AG08395 (cell line): ENCODE measurements at places on chromosomes 3 and 15.

DNA sequence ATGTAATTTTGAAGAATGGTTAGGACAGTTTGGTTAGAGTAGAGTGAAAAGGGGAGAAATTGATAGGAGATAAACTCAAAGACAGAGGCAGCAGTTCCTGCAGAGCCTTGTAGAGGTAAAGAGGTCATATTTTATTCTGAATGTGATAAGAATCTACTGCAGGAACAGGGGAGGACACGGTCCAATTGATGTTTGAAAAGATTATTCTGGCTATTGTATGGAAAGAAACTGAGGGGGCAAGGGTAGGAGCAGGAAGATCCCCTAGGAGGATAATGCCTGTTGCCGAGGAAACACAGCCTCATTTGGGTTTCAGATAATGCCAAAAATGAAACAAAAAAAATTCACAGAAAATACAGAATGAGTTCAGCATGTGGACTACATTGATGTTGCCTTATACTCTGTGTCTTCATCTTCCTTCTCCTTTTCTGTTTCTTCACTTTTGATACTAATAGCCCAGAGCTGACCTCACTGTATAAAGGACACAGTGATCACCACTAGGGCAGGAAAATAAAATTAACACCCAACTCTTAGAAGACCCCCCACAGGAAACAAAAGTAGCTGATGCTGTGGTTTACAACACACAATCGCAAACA, 454.6 kb upstream of the UBE2E2 start:
- DNase-seq: no peak

DNA sequence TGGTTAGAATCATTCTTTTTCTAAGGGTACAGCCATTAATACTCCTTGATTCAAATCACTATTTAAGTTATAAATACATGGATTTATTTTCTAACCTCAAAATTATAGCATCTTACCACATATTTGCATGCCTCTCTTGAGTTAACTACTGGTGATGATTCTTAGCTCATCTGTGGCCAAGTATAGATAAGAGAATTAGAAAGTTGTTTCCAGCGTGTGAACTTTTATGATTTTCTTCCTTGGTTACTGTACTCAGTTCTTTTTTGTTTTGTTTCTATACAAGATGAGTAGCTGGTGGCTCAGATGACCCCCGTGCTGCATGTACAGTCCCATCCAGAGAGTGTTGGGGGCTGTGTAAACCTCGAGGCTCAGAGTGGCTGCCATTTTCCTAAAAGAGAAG, 124.6 kb downstream of the IGF1R start:
- DNase-seq: no peak

DNA sequence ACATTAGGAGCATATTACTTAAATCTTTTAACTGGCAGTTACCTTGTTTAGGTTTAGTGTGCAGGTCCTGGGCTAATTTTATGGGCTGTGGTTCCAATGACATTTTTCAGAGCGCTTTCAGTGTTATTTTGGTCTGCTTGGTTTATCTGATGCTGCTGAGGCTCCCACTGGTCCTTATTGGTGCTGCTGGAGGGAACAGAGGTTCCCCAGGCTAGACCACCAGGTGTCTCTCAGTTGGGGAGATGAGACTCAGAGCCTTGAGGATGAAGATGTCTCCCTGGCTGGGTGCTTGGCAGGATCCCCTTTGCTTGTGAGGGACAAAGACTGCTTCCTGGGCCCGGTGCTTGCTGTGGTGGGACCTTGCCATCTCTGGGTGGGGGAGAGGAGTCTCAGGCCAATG, 28.3 kb upstream of the TASOR start:
- no peak for DNase-seq

- no peak for DNase-seq
Measured at GRCh38 chr15:69983696-69984265, 113.9 kb downstream of the TLE3 start.

DNA sequence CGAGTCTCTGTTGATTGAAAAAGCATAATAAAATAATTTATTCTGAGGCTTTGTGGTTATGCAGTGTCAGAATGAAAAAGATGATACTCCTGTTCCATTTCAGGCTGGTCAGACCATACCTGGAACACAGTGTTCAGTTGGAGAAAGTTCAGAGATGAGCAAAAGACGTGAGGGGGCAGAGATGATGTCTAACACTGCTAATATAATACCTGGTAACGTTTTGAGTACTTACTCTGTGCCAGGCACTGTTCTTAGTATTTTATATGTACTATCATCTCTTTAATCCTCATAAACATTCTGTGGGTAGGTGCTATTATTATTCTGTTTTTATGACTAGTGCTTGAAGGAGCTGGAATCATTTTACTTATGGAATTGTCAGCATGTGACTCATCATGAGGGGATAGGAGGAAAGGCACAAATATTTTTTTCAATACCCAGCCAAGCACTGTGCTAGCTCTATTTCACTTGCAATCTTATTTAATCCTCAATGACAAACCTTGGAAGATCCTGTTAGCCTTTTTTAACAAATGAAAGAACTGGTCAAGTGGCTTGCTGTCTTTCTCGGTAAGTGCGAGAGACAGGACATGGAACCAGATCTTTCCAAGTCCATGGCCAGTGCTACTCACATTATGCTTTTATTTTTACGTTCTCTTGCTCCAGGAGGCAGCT, 31.8 kb downstream of the IQGAP1 start:
- peak; percentile 76 for DNase-seq

- no peak for DNase-seq
Measured at GRCh38 chr3:127426444-127427153, 138.8 kb upstream of the PRR20G start.

DNA sequence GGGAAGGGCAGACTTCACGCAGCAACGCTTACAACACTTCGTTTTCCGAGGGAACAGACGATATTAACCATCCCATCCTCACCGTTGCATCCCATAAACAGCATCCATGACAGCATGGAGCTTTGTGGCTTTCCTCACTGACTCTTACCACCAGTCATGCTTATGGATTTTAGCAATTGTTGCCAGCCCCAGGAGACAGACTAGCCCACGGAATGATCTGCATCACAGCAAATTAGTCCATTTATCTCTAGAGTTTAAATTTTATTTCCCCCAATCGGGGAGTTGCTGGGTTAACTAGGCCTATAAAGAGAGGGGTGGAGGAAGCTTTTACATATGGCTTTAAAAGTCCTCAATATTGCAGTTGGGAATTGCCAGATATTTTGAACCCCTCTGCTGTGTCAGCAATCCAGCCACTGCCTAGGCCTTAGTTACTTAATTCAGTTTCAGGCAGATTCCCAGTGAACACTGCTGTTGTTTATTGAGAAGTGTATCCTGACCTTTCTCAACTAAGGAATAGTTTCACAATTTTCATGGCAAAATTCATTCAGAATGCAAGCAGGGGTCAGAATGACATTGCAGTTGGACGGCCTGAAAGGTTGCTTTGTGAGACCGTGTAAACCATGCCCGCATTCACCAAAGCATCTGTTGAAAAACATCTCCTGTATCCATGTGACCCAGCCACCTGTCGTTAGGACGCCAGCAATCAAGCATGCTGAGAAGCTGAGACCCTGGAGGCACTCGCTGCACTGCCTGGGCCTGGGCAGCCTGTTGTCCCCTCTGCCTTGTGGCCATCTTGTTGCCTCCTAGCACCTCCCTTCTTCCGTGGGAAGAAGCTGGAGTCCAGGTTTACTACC, 397.4 kb upstream of the TPM1 start:
- DNase-seq: peak; percentile 53

DNA sequence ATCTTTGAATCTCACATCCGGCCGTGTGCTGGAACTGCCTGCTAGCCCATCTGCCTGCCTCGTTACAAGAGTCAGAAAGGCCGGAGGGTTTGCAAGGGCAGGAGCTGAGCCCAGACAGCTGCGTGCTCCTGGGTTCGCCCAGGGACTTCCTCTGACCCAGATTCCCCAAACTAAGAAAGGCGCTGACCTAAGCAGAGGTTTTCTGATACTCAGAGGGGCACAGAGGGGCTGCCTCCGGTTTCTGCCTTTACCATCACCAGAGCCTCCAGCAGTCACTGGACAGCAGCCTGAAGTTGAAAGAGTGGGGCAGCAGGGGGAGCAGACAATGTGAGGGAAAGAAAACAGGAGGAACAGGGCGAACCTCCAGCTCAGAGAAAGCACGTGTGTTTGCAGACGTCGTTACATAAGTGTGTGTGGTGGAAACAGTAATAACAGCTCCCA, 33.4 kb upstream of the RAD18 start:
- peak; percentile 74 for DNase-seq

- peak; percentile 67 for DNase-seq
Measured at GRCh38 chr3:128297401-128298138, 144.3 kb downstream of the EEFSEC start.

GRCh38 chr3:186216900-186217819, 108.3 kb upstream of the ETV5 start:
- no peak for DNase-seq

DNA sequence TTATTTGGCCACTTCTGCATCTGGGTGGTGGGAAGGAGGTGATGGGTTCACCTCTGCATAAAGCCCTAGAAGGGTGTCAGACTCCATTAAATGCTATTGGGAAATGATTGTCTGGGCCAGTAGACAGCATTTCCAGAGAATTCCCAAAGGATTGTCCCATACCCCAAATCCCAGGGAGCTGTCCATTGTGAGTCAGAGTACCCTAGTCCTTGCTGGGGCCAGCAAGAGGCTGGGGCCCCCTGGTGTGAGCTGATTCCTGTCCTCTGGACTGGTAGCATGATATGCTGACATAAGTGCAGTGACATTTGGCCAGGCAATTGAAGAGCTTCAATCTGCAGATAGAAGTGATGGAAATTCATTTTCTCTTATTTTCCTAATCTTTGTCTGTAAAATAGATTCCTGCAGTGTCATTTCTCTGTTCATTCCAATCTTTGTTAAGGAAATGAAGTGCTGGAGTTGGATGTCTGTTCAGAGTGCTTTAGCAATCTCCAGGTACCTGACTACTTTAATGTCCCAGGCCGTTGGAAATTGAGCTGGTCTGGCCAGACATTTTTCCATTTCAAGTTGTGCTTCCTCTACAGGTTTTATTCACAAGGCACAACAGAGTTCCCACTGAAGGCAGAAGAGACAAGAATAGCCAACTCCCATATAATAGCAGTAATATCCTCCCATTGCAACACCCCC, 91.2 kb downstream of the RPLP1 start:
- DNase-seq: no peak

GRCh38 chr15:66679657-66680108, 22.4 kb upstream of the SMAD6 start:
- no peak for DNase-seq

DNA sequence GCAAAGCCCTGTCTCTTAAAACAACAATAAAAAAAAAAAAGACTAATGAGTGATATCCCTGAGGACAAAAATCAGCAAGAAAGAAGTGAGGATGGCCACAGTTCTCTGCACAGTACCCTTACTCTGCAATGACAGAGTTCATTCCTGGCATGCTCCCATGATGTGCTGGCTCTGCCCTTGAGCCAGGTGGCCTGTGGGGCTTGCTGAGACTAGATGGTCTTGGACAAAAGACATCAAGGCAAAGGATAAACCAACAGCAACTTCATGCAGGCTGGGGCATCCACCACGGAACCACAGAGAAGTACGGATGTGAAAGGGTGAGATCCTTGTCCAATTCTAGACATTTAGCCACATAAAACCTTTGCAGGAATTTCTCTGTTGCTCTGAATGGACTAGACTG, 12.7 kb downstream of the MGLL start:
- DNase-seq: no peak

DNA sequence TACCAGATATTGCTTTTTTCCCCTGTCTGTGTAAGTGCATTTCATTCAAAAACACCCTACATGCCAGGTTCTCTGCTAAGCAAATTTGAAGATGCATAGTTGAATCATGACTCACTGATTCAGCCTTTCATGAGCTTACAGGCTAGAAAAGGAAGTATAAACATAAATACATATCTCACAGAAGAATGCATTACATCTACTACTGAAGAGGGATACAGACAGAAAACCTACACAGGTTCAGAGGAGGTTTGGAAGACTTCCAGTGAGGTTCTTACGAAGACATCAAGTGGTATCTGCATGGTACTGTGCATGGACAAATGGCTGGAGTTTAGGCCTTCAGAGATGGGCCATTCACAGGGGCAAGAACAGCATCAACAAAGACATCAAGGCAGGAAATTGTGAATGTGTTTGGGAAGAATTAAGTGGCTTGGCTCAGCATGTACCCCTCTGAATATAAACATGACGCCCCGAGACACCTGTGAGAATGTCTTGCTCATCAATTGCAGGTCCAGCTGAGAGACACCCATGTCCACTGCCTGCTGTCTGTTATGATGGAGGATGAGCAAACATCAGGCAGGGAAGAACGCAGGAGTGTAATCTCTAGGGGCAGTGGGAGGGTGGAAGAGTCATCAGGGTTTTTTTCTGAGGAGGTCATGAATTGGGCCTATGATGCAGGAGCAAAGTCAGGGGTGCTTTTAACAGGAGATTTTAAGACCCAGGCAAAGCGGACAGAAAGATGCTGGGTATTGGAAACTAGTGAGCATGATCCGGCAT, 105.1 kb upstream of the GALNT15 start:
- peak; percentile 53 for DNase-seq

DNA sequence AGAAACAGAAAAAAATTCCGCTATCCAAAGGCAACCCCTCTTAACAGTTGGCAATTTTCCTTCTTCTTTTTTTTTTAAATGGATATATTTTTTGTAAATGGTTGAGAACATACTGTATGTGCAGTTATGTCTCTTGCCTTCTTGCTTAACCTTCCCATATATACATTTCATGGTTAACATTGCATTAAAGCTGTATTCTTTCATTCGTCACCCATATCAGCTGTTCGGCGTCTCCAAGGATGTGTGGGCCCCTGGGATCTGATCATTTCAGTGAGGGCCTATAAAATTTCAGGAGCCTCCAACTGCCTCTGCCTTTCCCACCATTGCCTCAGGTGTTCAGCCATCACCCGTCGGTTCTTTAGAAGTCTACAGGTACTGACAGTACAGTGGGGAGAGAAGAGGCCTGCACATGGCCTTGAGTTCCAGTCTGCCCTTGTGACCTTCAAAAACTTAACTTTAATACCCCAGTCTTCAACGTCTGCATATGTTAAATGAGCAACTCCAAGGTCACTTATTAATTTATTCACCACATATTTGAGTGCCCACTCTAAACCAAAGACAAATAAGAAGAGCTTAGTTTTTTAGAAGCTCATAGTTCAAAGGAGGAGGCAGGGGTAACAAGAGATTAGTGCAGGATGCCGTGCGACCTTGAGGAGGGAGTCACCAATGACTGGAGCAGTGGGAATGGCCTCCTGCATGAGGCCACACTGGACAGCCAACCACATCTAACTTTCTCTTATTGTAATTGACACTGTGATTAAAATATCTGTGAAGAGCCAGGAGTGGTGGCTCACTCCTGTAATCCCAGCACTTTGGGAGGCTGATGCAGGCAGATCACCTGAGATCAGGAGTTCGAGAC, 6.9 kb downstream of the ST6GAL1 start:
- DNase-seq: no peak
